ENCODE measurements at places on chromosomes 1 and 21.

DNA sequence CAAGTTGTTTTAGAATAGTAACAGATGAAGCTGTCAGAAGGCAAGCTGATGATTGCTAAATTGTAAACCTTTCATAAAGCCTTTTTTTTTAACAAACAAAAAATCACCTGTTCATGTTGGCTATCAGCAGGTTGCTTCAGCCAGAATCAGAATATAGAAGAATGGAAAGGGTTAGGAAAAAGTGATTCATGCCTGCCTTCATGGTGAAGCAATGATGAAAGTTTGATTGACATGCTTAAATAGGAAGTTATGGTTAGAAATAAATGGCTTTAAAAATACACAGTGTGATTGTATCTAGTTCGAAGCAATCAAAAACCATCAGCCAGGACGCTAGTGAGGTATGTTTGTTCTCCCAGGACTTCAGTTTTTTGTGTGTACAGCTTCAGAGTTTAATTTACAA lies 37.9 kb downstream of the GABPA start:
- no peak overlapping the region for H3K4me3 ChIP-seq
- H3K4me1 ChIP-seq, result peaks cover 6% of the 10 kb centered on the region
- no peaks in the 10 kb centered on the region for H3K36me3 ChIP-seq
- no peaks in the 10 kb centered on the region for H3K27me3 ChIP-seq

DNA sequence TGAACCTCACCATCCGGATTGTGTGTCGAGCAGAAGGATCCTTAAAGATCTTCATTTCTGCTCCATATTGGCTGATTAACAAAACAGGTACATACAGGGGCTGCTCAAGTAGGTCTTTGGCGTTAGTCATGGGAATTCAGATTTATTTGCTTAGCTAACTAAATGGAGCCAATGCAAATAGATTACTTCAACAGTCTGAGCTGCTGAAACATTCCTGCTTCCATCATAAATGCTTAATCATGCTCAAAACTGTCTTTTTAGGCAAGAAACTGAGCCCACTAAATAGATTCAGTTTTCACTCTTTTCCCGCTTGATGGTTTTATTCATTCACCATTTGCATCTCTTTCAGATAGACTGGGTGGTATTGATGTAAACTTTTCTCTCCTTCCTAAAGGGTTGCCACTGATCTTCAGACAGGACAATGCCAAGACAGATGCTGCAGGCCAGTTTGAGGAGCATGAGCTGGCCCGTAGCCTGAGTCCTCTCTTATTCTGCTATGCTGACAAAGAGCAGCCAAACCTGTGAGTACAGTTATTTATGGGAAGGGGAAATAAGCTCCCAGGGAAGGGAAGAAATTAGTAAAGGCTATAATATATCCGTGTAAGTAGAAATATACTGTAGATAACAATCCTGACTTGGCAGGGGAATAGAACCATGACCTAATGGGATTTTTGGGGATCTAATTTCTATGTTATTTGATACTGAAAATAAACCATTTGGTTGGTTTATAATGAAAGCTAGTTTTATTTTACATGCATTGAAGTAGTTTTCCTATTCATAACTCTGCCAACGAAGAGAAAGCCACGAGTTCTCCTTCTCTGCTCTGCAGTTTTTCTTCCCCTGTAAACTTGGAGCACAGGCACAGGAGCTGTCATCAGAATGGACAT lies 126.4 kb downstream of the VPS13D start:
- no peaks in the 10 kb centered on the region for H3K36me3 ChIP-seq
- no peak overlapping the region for H3K4me3 ChIP-seq
- H3K4me1 ChIP-seq, result peaks cover 20% of the 10 kb centered on the region
- DNase-seq, result no peak

DNA sequence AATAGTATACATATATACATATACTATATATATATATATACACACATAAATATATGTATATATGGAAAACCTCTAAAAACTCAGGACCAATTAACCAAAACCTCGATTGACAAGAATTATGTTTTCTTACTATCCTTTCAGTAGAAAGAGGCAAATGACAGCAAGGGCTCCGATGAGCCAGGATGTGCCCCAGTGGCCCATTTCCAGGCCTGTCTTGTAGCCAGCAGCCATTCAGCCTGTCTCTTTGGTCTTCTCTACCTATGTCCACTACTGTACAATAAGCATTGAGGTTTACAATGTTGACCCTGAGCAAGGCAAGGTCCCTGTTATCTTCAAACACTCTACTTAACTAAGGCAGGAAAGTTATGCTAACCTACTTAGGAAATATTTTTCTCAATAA lies 9.8 kb downstream of the KCNA2 start:
- H3K27ac ChIP-seq, result no peak overlapping the region
- DNase-seq, result no peak
- no peaks in the 10 kb centered on the region for H3K27me3 ChIP-seq
- no peaks in the 10 kb centered on the region for H3K4me1 ChIP-seq
- H3K4me3 ChIP-seq, result no peak overlapping the region

- H3K4me1 ChIP-seq, result no peaks in the 10 kb centered on the region
- no peak overlapping the region for H3K27ac ChIP-seq
- no peaks in the 10 kb centered on the region for H3K27me3 ChIP-seq
- no peak overlapping the region for H3K4me3 ChIP-seq
Measured at GRCh38 chr1:98792123-98792522, 130.6 kb downstream of the SNX7 start.

DNA sequence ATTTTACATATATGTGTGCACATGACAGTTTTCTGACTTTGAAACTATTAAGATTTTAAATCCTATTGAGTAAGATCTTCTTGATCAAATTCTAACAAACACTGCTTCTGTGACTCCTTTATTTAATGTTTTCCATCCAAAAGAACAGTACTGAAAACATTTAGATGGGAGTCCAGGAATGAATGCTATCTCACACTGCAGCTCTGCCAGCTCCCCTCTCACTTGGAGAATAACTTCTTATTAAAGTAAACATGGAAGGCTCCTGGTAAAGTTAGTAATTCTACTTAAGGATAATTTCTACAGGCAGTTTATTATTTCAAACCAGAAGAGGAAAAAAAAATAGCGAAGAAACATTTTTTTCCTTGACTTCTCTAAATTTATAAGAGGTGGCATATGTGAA lies 349.1 kb downstream of the DPYD start:
- H3K27ac ChIP-seq, result no peak overlapping the region
- DNase-seq, result no peak
- H3K4me1 ChIP-seq, result no peaks in the 10 kb centered on the region

GRCh38 chr1:247324204-247324787 lies 7.4 kb downstream of the ZNF496 start:
- H3K4me1 ChIP-seq, result no peaks in the 10 kb centered on the region
- no peak overlapping the region for H3K27ac ChIP-seq
- no peak overlapping the region for H3K4me3 ChIP-seq
- no peak for DNase-seq
- no peaks in the 10 kb centered on the region for H3K27me3 ChIP-seq

- peaks cover 30% of the 10 kb centered on the region for H3K4me1 ChIP-seq
Measured at GRCh38 chr1:165886193-165886592, 58.8 kb downstream of the UCK2 start.

GRCh38 chr1:213649373-213649772 lies 338.4 kb upstream of the PROX1 start:
- H3K4me3 ChIP-seq, result no peak overlapping the region
- DNase-seq, result no peak
- no peaks in the 10 kb centered on the region for H3K27me3 ChIP-seq
- no peaks in the 10 kb centered on the region for H3K36me3 ChIP-seq
- H3K4me1 ChIP-seq, result no peaks in the 10 kb centered on the region
- no peak overlapping the region for H3K27ac ChIP-seq

DNA sequence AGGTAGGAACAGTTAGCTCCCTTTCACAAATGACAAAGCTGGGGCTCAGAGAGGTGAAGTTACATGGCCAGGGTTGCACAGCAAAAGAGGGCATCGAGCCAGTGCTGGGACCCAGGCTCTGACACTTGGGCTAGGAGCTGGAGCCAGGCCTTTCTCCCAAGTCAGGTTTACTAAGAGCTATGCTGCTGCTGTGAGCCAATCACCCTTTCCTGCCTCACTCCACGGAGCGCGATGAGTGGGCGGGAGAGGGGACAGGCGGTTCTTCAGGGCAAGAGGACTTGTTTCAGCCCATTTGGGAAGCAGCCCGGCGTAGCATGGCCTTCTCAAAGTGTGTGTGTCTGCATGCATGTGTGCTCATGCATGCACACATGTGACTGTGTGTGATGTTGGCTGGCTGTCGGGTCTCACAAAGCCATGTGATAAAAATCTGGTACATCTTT lies 10.6 kb downstream of the ID3 start:
- no peak overlapping the region for H3K27ac ChIP-seq
- H3K27me3 ChIP-seq, result no peaks in the 10 kb centered on the region
- H3K4me3 ChIP-seq, result no peak overlapping the region
- no peaks in the 10 kb centered on the region for H3K36me3 ChIP-seq

DNA sequence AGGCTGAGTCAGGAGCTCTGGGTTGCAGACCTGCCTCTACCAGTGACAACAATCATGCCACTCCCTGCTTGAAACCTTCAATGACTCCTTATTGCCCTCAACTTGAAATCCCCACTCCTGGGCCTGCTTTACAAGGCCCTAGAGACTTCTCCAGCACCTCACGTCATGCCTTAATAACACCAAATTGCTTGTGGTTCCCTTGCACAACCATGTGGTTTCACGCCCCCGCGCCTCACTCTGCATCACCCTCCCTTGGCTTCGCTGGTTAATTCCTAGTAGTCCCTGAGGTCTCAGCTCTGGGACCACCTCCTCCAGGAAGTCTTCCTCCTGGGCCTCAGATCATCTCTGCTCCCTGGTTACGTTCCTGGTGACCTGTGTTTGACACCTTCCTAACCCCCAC lies 33.0 kb downstream of the EPHA2 start:
- peaks cover 94% of the 10 kb centered on the region for H3K27me3 ChIP-seq
- no peak overlapping the region for H3K4me3 ChIP-seq
- H3K36me3 ChIP-seq, result no peaks in the 10 kb centered on the region
- H3K27ac ChIP-seq, result no peak overlapping the region
- no peaks in the 10 kb centered on the region for H3K4me1 ChIP-seq

DNA sequence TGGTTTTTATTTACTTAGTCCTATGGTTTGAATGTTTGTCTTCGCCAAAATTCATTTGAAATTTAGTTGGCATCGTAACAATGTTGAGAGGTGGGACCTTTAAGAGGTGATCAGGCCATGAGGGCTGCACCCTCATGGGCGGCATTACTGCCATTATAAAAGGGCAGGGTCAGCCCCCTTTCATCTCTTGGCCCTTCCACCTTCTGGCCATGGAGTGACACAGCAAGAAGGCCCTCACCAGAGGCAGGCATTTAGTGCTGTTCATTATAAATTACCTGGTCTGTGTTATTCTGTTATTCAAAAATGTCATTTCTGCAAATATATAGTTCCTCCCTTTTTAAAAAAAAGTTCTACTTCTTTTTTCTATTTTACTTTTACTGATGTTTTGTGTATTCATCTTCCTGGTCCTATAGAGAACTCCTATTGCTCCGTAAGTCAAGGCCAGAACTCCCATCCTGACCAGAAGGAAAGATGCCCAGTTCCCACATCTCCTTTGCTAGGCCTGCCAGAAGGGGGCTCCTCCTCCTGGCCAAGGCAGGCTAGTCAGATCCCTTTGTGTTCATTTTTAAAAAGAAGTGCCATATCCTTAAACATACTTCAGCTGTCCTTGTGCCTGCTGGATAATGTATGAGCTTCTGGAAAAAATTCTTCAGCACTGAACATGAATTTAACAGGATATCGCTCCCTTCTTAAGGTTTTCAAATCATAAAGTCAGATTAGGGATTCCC lies 10.0 kb upstream of the LBR start:
- DNase-seq, result no peak
- no peak overlapping the region for H3K27ac ChIP-seq
- no peak overlapping the region for H3K4me3 ChIP-seq
- peaks cover 16% of the 10 kb centered on the region for H3K4me1 ChIP-seq
- no peaks in the 10 kb centered on the region for H3K36me3 ChIP-seq

DNA sequence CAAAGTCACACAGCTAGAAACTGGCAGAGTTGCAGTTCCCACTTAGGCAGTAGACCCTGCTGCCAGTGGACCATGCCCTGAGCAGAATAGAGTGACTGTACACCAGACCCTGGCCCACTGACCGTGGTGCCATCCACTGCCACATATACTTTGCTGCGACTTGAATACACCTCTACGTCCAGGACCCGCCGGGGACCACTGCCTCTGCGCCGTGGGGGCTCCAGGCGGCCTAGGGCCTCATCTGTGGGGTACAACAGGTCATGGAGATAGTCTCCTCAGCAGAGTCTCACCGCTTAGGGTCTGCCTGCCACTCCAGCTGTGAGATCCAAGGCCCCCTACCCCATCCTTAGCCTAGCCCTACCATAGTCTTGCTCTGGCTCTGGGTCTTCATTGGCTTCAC lies 1.6 kb downstream of the POMGNT1 start:
- H3K27ac ChIP-seq, result no peak overlapping the region
- H3K36me3 ChIP-seq, result no peaks in the 10 kb centered on the region
- no peaks in the 10 kb centered on the region for H3K27me3 ChIP-seq
- no peak for DNase-seq

DNA sequence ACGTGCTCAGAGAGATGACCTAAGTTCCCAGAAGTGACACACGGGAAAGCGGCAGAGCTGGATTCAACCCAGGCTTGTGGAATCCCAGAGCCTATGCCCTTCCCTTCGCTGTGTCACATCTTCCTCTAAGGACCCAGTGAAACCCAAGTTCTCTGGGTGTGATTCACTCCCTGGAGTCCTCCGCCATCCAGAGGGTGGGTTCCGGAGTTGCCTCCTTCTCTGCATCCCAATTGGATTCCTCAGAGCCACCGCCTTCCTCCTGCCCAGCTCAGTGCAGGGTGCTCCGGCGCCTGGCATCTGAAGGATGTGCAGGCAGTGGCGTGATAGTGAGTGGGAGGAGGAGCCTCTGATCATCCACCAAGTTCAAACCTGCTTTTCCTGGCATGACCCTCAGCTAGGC lies 20.7 kb upstream of the RCC2 start:
- H3K36me3 ChIP-seq, result no peaks in the 10 kb centered on the region
- H3K27me3 ChIP-seq, result no peaks in the 10 kb centered on the region
- DNase-seq, result no peak

- no peaks in the 10 kb centered on the region for H3K4me1 ChIP-seq
- no peak overlapping the region for H3K4me3 ChIP-seq
- no peaks in the 10 kb centered on the region for H3K27me3 ChIP-seq
- no peak overlapping the region for H3K27ac ChIP-seq
Measured at GRCh38 chr1:62286786-62287224, 32.4 kb downstream of the KANK4 start.

DNA sequence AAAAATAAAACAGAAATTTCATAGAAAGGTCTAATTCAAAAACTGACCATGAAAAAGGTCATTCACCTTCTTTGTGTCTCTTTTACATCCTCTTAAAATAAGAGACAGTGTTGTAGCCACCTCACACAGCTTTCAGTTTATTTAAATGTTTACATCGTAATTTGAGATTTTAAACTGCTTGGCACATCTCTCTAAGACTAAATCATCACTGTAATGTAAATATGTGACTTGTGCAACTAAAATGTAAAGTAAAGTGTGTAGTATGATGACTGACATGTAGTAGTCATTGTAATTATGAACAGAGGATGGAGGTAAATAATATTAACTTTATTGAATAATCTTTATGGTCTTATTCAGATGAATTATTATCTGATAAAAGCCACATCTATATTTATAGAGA lies 283.9 kb downstream of the KCNT2 start:
- H3K27me3 ChIP-seq, result no peaks in the 10 kb centered on the region
- H3K27ac ChIP-seq, result no peak overlapping the region
- H3K36me3 ChIP-seq, result no peaks in the 10 kb centered on the region
- H3K4me1 ChIP-seq, result no peaks in the 10 kb centered on the region
